ENCODE measurements at places on chromosomes 7 and 10.
A peak's percentile ranks its signal among the peaks of the same experiment; 100 is the strongest.

DNA sequence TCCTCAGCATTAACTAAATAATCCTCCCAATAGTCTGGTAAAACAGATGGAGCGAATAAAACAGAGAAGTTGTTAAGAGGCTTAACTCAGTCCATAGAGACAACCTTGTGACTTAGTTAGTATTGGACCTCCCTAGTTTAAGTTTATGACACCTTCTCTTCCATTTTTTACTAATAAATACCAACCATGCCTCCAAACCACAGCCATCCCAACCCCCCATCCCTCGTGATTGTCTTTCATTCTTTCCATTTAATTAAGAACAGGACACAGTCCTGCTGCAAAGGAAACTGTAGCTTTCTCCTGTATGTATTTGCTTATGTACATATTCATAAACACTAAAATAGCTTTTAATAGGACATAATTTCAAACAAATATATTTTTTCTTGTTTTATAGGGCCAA lies 238.2 kb downstream of the SEMA3D start:
- no peak for DNase-seq

DNA sequence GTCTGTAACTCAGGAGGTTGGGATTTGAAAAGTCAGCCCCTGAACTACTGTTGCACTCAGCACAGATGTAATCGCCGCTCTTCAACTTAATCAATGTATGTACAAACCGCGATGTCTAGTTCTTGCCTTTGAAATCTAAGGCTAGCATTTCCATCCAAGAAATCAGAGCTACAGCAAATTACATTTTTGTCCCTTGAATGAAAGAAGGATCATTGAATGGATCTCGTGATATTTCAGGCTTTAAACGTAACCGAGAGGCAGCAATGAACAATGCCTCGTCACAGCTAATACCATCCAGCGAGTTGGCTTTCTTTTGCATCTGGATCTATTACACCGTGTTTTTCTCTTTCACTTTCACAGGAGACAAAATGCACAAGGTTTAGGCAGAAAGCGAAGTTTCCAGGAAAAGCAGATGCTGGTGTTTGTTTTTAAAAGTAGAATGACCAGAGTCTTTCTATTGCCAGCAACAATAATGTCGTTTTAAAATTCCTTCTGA lies 5.5 kb downstream of the SKIDA1 start:
- DNase-seq, result no peak

DNA sequence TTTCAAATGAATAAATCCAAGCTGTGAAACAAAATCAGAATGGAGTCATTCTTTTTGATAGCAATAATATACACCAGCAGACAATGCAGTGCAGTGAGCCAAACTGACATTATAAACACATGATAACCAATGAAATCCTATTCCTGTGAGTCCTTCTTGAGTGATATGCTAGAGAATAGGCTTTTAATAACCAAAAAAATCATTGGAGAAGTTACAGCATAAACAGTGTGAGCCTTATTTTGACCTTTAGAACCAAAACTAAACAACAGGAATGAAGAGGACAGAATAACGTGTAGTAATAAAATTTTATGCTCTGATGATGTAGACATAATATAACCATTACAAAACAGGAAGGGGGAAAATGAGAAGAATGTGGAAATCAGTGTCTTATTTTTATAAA lies 8.7 kb downstream of the HUS1 start:
- no peak for DNase-seq

DNA sequence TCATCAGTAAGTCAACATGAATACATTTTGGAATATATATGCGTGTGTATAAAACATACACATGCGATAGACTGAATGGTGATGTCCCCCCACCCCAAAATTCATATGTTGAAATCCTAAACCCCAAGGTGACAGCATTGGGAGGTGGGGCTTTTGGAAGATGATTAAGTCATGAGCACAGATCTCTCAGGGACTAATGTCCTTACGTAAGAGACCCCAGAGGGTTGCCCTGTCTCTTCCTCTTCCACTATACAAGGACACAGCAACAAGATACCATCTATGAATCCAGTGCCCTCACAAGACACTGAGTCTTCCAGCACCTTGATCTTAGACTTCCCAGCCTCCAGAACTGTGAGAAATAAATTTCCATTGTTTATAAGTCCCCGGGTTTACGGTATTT lies 22.5 kb downstream of the DRGX start:
- no peak for DNase-seq

DNA sequence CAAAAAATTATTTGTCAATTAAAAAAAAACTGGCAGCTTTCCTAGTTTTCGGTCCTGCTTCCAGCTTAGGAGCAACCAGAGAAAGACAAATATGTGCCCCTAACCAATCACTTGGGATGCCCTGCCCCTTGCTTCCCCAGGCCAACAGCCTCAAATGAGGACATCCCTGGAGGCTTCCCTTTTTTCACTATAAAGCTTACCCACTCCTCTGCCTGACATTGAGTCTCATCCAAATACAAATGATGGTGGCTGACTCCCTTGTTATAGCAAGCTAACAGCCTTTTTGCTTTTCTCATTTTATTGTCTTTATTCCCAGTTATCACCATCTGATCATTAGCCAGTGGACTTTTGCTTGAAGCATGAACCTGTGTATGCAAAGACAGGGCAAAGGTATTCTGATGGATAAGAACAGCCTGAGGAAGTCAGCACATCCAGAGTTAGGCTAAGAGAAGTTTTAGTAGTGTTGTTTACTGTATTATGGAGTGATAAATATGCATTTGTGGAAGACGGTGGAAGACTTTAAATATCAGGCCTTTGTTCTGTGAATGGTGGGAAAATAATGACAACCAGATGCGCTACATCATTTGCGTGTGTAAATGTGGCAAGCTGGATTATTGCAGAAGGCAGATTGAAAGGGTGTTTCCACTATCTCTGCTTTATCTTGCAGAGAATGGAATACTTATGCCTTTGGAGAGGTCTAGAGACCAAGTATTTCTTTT lies 1.7 kb upstream of the CCM2 start:
- no peak for DNase-seq

GRCh38 chr7:18399436-18400235 lies 95.9 kb upstream of the HDAC9 start:
- DNase-seq, result no peak

DNA sequence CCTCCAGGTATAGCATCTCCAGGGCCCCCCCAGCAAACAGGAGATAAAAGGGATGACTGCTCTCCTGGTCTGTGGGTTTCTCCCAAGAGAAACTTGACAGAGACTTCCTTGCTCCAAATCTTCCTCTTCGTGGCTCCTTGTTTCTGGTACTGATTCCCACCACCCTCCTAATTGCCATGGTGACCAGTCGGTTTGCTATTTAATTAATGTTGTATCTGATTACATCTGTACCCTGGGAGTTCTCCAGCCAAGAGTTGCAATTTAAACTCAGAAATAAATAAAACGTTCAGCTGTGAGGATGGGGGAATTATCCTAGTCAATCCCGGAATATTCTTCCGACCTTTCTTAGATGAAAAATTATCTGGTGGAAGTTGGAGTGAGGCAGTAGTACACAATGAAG lies 264.7 kb downstream of the PAXIP1 start:
- no peak for DNase-seq

DNA sequence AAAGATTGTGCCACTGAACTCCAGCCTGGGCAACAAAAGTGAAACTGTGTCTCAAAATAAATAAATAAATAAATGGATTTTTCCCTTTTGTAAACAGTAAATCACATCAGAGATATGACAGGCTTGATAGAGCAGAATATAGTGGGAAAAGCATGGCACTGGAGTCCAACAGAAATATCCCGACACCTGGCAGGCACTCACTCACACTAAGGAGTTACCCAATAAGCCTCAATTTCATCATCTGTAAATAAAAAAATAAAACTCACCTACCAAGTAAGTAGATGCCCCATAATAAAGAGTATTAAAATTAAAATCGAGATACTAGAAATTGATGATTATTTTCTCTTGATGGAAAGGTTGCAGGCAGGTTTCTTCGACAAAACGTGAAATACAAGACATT lies 1.7 kb downstream of the ATE1 start:
- DNase-seq, result no peak

- DNase-seq, result no peak
Observed at GRCh38 chr10:129642427-129642826, 175.4 kb downstream of the MGMT start.

DNA sequence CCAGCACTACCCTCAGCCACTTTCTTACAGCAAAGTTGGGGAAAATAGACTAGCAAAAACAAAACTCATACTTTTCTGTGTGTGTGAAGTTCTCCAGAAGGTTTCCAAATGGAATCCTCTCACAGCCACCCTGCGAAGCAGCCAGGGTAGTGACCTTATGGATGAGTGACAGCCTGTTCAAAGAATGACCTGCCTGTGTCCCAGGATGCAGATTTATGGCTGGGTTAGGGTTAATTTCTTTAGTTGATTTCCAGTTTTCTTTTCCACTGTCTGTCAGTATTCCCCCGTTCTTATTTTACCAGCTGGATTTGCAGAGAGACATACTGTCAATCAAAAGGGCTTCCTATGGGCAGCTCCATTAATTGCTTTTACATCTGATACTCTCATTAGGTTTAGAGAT lies 2.4 kb upstream of the SEMA4G start:
- no peak for DNase-seq

GRCh38 chr7:36951257-36951697 lies 227.0 kb upstream of the AOAH start:
- DNase-seq, result no peak

GRCh38 chr10:70918851-70919530 lies 30.6 kb upstream of the PCBD1 start:
- no peak for DNase-seq

GRCh38 chr7:55561690-55562089 lies 10.6 kb downstream of the VOPP1 start:
- DNase-seq, result no peak

DNA sequence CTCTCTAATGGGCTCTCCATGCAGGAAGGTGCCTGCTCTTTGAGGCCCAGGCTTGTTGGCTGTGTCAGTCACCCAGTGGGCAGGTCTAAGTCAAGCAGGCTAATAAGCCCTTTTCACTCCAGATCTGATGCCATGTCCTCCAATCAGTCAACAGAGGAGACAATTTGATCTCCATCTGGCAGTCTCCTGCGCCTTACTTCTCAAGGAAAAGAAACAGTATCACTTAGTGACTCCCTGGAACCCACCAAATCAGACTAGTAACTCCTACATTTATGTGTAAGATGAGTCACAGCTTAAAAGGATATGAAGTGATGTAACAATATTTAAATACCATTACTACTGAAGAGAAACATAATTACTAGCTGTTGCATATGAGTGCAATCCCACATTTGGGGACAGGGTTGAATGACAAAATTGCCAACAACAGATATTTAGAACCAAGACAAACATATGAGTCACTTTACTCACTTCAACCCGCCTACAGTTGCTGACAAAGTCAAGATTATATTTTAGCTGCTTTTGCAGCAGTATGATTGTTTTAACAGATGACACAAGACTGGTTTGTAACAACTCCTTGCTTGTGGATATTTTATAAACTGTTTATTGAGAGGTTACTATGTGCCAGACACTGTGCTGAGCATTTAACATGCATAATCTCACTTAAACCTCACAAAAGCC lies 72.1 kb downstream of the USP6NL start:
- DNase-seq, result no peak

DNA sequence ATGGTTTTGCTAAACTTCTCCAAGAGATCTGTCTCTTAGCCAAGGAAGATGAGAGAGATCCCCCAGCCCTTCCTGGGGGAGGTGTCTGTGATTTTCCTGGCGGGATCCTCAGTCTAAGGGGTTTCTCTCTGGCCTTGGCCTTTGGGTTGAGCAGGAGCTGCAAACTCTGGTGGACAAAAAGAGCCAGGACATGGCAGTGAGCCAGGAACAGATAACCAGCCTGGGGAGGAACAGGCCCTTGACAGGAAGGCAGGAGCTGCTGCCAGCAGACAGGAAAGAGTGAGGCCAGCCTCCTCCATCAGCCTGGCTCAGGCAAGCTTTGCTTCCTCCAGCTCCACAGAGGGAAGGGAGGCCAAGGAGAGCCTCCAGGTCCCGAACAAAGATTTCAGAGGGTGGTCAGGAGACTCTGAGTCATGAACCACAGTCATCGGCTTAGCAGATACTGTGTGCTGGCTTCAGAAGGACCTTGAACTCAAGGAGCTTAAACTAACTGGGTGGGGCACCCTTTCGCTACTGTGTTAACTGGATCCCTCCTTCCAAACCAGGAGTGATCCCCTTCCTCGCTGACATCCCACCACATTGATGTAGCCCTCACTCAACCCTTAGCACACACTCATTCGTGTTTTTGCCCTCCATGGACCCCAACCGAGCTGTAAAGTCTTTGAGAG lies 34.7 kb downstream of the DDIT4 start:
- DNase-seq, result no peak

GRCh38 chr10:72011468-72011867 lies 47.3 kb downstream of the CHST3 start:
- no peak for DNase-seq

GRCh38 chr10:26031300-26031699 lies 97.3 kb downstream of the MYO3A start:
- DNase-seq, result no peak

GRCh38 chr7:7911369-7912123 lies 57.0 kb upstream of the GLCCI1 start:
- peak; percentile 33 for DNase-seq

- no peak for DNase-seq
Observed at GRCh38 chr7:101940151-101940550, 122.7 kb downstream of the CUX1 start.

- DNase-seq, result no peak
Observed at GRCh38 chr10:34813626-34814222, 1.4 kb downstream of the PARD3 start.

DNA sequence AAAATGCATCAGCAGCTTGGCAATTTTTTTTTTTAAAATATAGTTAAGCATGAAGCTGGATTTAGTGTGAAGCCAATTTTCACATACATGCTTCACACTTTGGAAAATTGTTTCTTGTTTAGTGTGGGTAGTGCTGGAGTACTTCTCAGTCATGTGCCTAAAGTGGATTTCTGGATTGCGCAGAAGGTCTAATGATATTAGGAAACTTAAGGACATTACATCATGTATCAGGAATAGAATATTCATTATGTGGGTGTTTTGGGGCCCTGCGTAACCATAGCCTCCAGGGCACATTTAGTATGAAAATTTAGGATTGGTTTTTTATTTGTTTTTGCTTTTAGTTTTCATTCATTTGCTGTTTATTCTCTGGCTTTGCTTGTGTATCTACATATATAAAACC lies 28.8 kb upstream of the BNIP3 start:
- DNase-seq, result no peak

DNA sequence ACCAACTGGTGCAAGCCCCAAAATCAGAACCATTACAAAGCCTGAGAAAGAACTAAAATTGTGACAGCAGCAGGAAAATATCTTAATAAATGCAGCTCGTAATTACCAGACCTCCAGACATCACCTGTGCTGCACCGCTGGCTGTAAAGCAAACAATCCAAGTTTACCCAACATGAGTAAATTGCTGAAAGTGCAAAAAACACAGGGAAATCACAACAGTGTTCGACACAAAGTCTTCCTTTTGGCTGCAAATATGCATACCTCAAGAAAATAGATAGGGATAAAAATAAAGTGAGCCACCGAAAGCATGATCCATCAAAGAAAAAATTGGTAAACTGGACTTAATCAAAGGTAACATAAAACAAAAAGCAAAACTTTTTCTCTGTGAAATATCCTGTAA lies 101.7 kb downstream of the SLC16A9 start:
- no peak for DNase-seq
